ENCODE measurements at places on chromosomes 5 and 9.
A peak's percentile ranks its signal among the peaks of the same experiment; 100 is the strongest.

- DNase-seq, result no peak
These were observed 655.3 kb downstream of the LRRC70 start for GRCh38 chr5:63233911-63234310.

DNA sequence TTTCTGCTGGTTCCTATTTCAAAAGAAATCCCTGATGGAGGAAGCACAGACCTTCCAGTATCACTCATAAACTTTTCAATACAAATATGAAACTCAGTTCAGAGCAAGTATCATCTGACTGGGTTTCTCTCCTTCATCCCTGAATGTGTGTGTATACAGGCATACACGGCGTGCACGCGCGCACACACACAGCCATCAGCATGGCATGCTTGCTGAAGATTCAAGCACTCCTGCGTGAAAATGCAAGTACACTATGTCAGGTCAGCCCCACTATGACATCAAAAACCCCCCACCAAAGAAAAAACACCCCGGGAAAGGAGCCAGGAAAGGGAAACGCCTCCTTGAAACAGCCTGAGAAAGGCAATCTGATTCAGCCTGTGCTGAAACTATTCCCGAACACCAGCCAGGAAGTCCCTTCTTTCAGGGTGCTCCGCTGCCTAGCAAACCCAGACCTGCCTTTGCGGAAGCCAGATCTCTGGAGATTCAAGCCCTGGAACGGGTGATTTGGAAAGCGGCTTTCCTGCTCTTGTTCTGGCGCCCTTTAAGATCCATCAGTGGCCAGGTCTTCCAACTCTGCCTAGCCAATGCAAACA lies 831 bp downstream of the KLHL3 start:
- DNase-seq, result no peak

GRCh38 chr5:101539315-101539714 lies 636.2 kb upstream of the ST8SIA4 start:
- DNase-seq, result no peak

DNA sequence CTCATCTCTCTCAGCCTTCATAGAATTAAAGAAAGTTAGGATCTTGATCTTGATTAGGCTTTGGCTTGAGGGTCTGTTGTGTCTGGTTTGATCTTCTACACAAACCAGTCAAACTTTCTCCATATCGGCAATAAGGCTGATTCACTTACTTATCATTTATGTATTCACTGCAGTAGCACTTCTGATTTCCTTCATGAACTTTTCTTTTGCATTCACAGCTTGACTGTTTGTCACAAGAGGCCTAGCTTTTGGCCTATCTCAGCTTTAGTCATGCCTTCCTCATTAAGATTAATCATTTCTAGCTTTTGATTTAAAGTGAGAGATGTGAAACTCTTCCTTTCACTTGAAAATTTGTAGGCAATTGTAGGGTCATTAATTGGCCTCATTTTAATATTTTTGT lies 62.8 kb downstream of the SH3RF2 start:
- no peak for DNase-seq

- no peak for DNase-seq
These were observed 244.4 kb downstream of the DEPDC1B start for GRCh38 chr5:60455589-60455988.

GRCh38 chr5:73783828-73784227 lies 157.8 kb downstream of the ARHGEF28 start:
- DNase-seq, result no peak

DNA sequence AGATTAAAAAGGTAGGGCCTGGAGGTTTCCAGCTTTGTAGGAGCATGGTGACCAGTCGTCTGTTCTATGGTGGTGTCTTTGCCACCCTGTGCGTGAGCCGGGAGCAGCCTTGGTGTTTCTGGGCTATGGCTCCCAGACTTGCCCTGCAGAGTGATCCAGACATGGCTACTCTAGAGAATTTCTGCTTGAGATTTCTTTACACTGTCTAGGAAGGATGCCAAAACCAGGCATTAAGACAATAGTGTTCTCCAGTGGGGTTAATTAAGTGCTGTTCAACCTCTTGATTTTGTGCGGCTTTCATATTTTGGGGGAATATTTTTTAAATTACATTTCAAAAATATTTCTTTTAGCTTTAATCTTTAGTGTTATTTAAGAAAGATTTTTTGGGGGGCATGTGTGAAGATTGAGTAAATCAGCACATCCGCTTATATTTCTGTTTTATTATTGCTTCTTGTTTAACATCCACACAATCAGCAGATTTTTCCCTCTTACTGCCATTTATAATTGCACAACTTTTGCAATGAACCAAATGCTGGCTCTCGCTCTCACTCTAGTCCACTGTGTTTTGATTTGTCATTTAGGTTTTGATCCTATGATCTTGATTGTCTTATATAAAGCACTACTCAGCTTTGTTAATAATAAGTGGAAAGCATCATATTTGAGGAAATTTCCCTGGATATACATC lies 110.5 kb downstream of the RASGRF2 start:
- DNase-seq, result no peak

DNA sequence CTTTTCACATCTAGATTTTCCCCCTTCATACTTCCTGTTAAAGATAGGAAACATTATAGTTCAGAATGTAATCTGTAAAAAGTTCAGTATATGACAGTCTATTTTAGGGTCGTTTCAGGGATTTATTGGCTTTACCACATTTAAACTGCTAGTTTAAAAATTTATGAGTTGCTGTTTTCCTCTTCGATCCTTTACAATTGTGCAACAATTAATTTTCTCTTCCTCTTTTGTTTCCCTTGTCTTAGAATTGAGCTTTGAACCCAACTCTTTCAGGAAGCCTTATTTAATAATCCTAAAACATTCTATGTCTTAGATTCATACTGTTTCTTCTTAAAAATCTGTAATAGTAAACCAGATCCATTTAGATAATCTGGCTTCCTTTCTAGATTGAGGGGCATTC lies 16.4 kb downstream of the ZSWIM6 start:
- DNase-seq, result no peak

DNA sequence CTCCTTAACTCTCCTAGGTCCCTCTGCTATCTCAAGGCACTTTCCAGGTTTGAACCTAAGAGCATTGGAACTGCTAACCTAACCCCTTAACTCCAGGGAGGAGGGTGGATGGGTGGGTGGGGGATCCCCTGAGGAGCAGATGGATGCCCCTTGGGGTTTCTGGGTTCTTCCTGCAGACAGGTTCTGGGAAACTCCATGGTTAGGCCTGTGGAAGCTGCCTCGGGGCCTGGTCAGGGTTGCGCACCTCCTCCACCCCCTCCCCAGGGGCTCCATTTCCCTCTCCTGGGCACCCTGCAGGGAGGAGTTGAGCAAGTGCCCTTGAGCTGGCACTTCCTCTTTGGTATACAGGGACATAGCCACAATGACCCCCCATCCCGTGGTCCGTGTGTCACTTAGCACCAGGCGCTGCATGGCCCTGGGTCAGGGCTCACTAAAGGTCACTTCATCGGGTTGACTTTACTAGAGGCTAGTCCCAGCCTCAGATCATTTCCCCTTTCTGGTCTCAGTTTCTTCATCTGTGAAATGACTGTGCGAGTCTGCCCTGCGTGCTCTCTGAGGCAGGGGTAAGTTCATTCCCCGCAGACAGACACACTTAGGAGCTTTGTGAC lies 16.0 kb downstream of the CXXC5 start:
- DNase-seq, result no peak

- DNase-seq, result no peak
These were observed 90.6 kb downstream of the AMBP start for GRCh38 chr9:113987526-113987925.

DNA sequence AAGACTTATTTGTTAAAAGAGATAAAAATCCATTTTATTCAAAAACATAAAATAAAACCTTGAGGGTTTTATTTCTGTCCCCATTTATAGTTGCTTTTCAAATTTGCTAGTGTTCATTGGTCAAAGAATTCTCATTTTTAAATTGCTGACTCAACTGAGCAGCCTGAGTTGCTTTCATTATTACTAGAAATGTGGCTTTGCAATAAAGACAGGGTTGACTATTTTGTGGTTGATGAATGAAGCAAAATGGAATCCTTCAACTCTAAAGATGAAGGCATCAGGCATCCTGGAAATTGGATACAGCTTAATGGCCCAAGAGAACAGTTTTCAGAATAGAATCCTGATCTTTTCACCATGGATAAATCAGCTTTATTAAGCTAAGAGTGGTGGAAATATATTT lies 23.9 kb upstream of the PPP3R2 start:
- no peak for DNase-seq

- DNase-seq, result no peak
These were observed 226.3 kb downstream of the SMARCA2 start for GRCh38 chr9:2241461-2241835.

DNA sequence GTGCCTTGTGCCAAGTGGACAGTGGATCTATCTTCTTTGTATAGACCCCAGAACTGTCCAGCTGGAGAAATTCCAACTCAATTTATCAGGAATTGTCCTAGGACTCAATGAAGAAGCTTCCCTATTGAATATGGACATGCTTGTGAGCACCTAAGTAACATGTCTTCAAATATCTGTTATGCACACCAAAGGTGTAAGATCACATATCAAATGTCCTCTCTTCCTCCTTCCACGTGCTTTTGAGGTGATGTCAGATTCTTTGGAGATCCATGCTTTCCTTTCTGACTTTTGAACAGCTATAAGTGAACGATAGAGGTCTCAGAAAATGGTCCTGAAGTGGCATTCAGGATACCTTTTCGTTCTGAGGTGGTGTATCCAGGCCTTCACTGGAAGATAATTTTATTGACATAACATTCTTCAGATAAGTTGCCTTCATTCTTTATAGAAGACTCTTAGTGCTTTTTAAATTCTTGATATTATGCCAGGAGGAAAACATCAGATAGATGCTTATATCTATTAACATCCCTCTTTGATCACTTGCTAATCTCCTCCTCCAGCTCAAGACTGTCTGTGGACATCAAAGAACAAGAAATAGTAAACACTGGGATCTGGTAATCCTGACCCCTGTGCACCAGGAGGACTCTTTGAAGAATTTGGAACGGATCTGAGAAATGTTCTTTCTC lies 246.4 kb downstream of the SMARCA2 start:
- DNase-seq, result no peak

DNA sequence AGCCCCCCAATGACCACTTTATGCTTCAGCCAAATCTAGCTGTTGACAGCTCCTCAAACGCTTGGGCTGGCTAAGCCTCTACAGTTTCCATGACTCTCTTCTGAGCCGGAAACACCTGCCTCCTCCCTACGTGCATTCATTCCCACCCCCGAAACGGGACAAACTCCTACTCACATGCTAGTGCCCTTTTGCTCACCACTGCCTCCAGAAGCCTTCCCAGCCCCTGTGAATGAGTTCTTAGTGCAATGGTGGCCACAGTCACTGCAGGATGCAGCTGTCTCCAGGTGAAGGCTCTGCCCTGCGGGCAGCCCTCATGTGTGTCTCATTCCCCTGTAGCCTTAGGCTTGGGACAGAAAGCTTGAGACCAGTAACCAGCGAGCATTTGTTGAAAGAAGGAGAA lies 68.8 kb upstream of the DAB2IP start:
- no peak for DNase-seq

DNA sequence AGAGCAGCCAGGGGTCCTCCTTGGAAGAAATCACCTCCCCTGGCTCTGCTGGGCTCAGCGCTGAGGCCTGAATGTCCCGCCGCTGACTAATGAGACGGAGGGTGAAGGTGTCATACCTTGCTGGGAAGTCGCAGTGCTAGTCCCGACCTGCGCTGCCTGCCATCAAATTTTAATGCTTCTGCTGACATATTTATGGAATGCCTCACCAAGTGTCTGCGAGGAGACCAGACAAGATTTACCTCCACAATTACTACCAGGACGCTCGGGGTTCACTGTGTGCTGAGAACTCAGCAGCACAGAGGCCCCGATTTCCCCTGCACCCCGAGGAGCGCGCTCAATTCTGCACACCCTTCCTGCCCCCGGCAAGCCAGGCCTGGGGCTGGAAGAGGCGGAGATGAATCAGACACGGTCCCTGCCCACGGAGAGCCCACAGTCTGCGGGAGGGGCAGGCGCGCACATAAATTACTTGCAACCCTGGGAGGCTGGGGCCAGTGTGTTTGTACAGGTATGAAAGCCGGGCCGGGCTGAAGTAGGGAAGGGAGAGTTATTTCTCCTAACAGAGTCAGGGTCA lies 175.2 kb downstream of the PAX5 start:
- DNase-seq, result peak; percentile 69

DNA sequence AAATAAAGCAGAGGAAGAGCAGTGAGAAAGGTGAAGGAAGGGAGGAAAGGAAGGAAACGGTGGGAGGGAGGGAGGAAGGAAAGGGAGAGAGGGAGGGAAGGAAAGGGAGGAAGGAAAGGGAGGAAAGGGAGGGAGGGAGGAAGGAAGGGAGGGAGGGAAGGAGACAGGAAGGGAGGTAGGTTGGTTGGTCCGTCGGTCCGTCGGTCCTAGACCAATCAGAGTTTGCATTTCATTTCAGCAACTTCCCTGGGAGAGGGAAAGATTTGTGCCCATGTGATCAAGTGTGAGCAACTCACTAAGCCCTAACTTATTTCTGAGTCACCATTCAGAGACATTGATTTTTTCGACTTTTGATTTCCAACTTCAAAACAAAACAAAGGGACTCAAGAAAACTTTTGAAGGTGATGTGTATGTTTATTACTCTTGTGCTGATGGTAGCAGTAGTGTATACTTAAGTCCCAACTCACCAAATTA lies 18.8 kb downstream of the NANS start:
- no peak for DNase-seq

DNA sequence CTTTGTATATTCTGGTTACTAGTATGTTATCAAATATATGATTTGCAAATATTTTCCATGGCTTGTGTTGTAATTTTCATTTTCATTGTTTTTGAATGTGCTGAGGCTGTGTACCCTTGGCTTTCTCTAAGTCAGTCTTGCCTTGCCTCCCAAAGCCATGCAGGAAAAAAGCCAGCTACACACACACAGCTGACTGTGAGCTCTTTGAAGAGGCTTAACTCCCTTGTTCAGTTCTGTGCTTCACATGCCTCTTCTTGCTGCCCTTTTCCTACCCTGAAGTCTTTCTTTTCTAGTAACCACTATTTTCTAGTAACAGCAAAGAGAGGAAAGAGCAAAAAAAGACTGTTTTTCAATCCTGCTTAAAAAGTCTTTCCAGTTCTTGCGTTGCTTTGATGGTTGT lies 53.9 kb downstream of the KCNN2 start:
- DNase-seq, result no peak

GRCh38 chr9:20087481-20087880 lies 298.6 kb upstream of the SLC24A2 start:
- DNase-seq, result no peak

DNA sequence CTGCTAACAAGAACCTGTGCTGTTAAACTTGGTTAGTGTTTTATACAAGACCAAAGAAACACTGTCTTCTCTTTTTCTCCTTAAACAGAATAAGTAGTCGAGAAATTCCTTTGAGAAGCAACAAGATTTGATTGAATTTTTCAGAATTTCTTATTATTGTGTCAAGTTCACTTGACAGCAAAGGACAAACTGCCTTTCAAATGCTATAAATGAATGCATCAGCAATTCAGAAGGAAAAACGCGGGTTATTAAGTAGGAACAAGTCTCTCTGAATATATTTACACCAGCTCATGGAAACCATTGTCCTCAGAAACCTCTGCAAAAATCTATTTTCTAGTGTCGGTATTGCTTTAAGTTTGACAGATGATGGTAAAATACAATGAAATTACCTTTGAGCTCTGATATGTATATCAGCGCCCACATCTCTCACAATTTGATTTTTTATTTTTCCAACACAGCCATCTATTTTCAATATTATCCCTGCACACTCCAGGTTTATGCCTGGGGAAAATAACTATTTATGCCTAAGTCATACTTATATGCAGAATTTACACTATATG lies 4.4 kb downstream of the ATP10B start:
- no peak for DNase-seq
